NCI-H1694 treated with DMSO at 0.1 percent for 48 hours (cell line): ENCODE measurements at places on chromosomes 4 and X.

DNA sequence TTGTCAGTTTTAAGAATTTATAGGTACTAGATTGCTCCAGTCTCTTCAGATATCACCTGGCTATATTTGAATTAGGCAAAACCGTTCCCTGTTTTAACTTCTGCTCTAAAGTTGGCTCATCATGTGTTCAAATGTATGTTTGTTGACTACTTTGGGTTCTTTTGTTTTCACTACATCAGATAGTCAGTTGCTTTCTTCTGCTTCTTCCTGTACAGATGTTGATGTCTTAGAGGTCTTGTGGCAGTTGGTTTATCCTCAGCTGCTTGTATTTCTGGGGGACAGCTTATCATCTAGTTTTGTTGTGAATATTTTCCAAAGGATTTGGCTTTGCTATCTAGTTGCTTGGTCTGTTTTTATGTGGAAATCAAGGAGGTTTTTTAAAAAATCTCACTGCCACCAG, 28.0 kb downstream of the TBC1D19 start:
- DNase-seq: no peak

GRCh38 chrX:118523920-118524319, 28.3 kb downstream of the DOCK11 start:
- no peak for DNase-seq

GRCh38 chr4:105637408-105638176, 70.9 kb downstream of the INTS12 start:
- DNase-seq: peak; percentile 3

DNA sequence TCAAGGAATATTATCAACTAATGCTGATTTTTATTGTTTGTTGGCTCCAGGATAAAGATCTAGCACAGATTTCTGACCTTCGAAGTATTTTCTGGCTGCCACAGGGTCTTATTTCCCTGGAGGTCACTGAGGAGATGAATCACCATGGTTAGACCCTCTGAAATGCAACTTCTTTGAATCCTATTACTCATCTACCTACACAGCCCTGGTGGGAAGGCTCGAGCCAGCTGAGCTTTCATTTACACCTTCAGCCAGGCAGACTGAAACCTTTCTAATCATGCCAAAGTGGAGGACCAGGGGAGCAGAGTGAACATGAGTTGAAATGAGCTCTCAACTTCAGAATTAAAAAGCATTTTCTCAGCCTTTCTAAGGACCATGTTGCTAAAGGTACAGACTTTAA, 130.5 kb downstream of the SMIM20 start:
- DNase-seq: no peak

DNA sequence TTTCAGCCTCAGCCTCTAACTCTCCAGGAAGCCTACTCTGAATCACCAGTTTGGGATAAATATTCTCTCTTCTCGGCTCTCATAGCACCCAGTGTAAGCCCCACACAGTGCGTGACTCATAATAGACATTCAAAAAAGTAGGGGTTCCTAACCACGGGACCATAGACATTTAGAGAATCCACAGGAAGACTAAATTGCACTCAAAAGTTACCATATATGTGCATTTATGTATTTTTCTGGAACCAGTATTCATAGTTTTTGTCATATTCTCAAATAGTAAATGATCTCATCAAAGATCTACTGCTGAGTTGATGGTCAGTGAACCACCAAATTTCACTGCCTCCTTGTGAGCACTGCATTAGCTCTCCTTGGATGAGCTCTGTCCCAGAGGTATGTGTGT, 625.7 kb downstream of the SMARCA1 start:
- no peak for DNase-seq

- DNase-seq: no peak
Measured at GRCh38 chr4:20724915-20725314, 24.7 kb downstream of the PACRGL start.

DNA sequence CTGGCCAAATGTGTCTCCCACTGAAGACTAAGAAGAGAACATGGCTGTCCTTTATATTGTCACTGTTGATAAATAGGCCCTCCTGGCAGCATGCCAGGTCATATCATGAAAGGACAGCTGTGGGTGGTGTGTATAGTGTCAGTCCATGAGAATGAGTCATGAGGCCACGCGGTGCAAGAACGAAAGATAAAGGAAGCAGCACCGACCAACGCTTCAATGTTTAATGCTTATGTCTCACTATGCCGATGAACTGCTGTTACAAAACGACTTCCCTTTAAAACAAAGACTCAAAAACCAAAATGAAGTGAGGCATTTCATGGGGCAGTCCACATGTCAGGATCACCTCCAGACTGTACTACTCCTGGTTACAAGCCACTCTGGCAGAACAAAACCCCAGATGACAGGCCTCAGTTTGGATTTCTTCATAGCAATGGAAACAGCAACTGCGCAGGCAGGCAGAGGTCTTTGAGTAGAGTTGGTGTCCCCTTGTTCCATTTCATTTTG, 5.2 kb upstream of the TCEANC start:
- no peak for DNase-seq
